ENCODE measurements at places on chromosomes 11 and 22.

DNA sequence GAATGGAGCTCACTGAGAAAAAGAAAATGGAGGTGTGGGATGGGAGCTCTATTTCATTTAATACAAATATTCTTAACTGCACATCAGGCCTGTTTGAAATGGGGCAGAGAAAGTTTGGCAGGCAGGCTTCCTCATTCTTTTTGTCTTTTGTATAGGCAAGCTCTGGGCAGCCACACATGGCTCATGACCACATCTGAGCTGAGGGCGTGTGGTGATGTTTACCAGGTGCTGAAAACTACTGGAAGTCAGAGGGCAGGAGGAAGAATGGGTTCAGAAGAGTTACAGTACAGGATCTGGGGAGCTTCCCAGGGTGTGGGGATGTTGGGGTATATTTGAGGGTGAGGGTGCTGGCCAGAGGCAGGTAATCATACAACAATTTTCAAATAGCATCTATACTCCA lies 66.3 kb upstream of the NAV2 start:
- DNase-seq: no peak

GRCh38 chr11:67261946-67262681 lies 4.2 kb upstream of the GRK2 start:
- DNase-seq: no peak

DNA sequence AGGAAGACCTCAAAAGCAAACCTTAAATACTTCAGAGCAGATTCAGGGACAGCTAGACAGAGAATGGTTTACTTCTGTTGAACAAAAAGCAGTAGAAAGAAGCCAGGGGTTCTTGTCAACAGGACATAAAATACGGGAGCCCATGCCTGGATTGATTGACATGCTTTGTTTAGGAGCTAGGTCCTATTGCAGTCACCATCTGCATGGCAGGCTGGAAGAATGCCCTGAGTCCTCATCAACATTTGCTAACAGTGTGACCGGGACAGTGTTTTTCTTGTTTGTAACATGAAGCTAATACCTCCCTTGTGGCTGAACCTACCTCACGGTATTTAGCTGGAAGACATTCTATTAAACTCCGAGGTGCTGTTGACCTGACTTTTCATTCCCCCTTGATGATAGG lies 225.4 kb downstream of the NTM start:
- DNase-seq: no peak

- no peak for DNase-seq
Observed at GRCh38 chr22:25791556-25791955, 49.6 kb downstream of the MYO18B start.

- no peak for DNase-seq
Observed at GRCh38 chr11:74966651-74967050, 17.6 kb downstream of the SPCS2 start.

All from C1 segment of cervical spinal cord (tissue), 14 donors.